SHP77 (cell line): ENCODE measurements at places on chromosomes 6 and 20.

GRCh38 chr20:2833761-2834160, 6.7 kb downstream of the PCED1A start:
- DNase-seq: no peak

GRCh38 chr20:39291301-39291700, 329.2 kb downstream of the DHX35 start:
- no peak for DNase-seq

GRCh38 chr6:39777218-39777617, 15.0 kb upstream of the DAAM2 start:
- DNase-seq: no peak

- no peak for DNase-seq
These were observed 4.7 kb downstream of the SCUBE3 start for GRCh38 chr6:35218456-35218855.

GRCh38 chr6:113211170-113211569, 646.0 kb upstream of the MARCKS start:
- DNase-seq: no peak

GRCh38 chr6:114304304-114304887, 38.4 kb downstream of the HS3ST5 start:
- DNase-seq: peak; percentile 10

GRCh38 chr6:125843593-125843992, 52.8 kb downstream of the NCOA7 start:
- no peak for DNase-seq
